ENCODE measurements at places on chromosomes 3 and 15.

GRCh38 chr3:13688034-13688433 lies 139.1 kb downstream of the FBLN2 start:
- DNase-seq, result no peak

GRCh38 chr3:144028798-144029411 lies 57.3 kb downstream of the DIPK2A start:
- no peak for DNase-seq

DNA sequence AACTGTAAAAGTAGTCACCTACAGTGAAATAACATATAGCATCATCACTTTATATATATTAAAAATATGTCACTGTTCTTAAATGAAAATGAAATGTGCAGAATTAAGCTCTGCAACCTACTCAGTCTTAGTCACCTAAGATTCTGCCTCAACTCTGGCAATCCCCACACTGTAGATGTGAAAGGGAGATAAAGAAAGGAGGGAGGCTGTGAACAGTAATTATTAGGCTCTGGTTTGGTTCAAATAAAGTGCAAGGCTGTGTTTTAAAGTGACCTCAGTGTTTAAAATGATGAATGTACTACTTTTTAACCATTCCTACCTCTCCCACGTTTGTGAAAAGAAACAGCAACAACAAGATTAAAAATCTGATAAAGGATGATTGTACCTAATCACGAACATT lies 72.2 kb downstream of the ATP8B4 start:
- DNase-seq, result no peak

DNA sequence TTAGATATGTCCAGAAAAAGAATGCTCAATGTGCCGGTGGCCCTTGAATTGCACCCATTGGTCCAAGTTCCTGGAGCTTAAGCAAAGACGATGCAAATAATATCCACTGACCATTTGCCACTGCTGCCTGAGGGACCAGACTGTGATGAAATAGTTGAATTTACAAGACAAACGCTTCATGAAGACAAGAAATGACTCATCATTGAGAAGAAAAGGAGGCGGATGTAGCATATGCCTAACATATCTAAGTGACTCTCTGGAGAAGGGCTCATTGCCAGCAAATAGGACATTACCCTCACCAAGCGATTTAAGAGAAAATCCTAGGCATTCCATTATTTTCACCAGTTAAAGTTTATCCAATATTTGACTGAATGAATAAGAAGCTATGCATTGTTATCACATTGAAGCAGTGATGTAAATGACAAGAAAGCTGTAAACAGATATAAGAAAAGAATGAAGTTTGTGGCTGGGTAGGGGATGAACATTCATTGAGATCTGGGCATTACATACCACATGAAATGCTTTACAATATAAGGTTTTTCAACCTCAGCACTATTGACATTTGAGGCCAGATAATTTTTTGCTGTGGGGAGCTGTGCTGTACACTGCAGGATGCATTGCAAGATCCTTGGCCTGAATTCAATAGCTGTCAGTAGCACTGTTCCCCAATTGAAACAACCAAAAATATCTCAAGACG lies 48.9 kb upstream of the CPNE4 start:
- DNase-seq, result no peak

- DNase-seq, result no peak
Observed at GRCh38 chr3:55574671-55575070, 87.6 kb upstream of the WNT5A start.

GRCh38 chr3:50978991-50979667 lies 304.4 kb downstream of the DOCK3 start:
- DNase-seq, result no peak

DNA sequence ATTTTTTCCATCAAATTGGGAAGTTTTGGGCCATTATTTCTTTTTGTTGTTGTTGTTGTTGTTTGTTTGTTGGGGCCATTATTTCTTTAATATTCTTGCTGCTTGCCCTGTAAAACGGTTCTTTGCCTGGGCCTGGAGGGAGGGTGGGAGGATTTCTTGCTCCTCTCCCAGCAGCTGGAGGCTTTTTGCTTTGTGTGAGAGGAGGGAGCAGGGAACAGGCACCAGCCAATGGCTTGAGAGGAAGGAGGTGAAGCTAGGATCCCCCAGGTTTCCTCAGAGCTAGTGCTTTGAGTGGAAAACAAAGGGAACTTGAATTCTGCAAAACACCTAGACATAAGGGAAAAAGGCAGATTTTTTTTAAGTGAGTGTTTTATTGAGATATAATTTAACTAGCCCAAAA lies 61.2 kb upstream of the DNAJC19 start:
- DNase-seq, result no peak

DNA sequence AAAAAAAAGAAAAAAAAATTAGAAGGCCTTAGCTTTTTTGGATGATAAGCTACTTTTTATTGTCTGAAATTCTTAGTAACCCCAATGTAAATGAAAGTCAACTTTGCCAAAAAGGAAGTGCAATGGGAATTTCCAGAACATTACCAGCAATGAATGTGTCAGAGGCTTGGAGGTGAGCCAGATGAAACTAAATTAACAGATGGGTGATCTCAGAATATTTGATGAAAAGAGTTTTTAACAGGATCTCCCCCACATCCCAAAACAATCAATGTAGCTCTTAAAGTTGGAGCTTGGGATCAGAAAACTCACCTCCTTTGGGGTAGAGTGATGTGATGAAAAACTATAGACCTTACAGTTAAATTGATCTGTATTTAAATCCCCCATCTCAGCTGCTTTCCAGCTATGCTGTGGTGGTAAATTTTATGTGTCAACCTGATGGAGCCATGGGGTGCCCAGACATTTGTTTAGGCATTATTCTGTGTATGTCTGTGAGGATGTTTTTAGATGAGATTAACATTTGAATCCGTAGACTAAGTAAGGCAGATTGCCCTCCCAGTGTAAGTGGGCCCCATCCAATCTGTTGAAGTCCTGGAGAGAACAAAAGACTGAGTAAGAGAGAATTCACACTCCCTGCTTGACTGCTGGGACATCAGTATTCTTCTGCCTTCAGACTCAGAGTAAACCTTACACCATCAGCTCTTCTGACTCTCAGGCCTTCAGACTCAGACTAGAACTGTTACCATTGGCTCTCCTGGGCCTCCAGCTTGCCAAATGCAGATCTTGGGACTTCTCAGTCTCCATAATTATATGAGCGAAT lies 84.3 kb upstream of the TNFSF10 start:
- DNase-seq, result no peak

- no peak for DNase-seq
Observed at GRCh38 chr3:151976211-151977050, 103.0 kb downstream of the SUCNR1 start.

DNA sequence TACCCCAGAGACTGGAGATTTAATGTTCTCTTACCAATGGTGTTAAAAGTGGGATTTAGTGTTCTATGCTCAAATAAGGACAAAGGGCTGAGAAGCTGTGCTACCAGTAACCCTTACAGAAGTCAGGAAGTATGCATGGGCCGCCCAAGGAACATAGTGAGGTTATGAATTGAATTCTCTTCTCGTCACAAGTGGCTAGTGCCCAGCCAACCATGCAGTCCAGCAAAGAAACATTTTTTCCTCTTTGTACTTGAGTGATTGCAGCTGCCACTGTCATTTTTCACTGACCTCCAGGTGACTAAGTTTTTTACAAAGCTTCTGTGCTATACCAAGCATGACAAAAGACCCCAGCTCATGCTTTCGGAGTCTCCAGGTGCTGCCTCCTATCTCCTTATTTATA lies 110.6 kb upstream of the DCBLD2 start:
- DNase-seq, result no peak

GRCh38 chr3:155963570-155963969 lies 93.1 kb downstream of the GMPS start:
- DNase-seq, result no peak

Measured in NCI-H187 treated with DMSO at 0.1 percent for 48 hours (cell line).